A549 treated with CpdA at 1 μM for 4 hours (cell line): ENCODE measurements at places on chromosomes 5 and 9. TPM values are rescaled to one million over a fixed set of nuclear protein-coding genes. Genes with fewer than 3 reads are reported as not detected.

DDX4 gene
- 0.02 TPM in 1 of 5 replicates, not detected in the others for total RNA-seq

GRXCR2 gene
- not detected in 5 replicates for total RNA-seq

PRR16 gene
- not detected in 5 replicates for total RNA-seq

PSAT1 gene
- total RNA-seq, result 162 to 201 TPM (median 183 TPM) in 5 replicates

PDE6A gene
- total RNA-seq, result 0.08 to 0.26 TPM (median 0.12 TPM) in 5 replicates

LRRC19 gene
- not detected in 5 replicates for total RNA-seq

PCDHA7 gene
- total RNA-seq, result 0.08 to 0.22 TPM (median 0.13 TPM) in 5 replicates
